Stimulated activated CD8-positive, alpha-beta memory T cell treated with anti-CD3 and anti-CD28 coated beads, Interleukin-7, amount 100 ng/mL, for 48 hours (primary cell): ENCODE measurements at places on chromosomes 12 and 14.

DNA sequence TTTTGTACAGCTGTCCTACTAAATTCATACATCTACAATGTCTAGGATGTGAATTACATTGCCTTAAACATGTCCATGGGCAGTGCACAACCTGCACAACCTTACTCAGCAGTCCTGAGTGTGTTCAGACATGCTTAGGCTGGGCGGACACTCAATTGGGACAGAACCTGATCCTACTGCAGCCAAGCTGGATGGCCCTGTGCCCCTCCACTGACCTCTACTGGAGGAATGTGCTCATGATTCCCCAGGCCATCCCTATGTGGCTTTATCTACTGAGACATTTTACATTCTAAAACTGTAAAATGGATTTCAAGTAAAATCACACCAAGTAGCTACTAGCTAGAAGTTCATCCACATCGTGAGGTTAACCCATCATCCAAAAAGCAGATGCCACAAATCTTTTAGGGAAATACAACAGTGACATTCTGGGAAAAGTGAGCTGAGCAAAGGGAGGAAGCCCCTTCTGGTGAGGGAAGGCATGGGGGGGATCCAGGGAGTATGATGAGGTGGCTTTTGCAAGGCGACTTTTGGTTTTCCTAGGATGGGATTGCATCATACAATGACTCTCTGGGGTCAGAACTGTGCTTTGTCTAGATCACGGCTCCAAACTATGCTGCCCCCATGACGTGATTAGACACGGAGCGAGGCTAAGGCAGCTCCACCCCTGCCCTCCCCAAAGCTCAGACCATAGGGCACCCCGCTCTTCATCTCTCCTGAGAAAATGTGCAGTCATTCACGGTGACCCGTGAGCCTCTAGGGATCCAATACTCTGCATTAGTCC lies 911.7 kb upstream of the TMEM132C start:
- no peak for DNase-seq

GRCh38 chr12:76852106-76852505 lies 26.7 kb downstream of the CSRP2 start:
- DNase-seq: no peak

- DNase-seq: no peak
These were observed 5.8 kb upstream of the DICER1 start for GRCh38 chr14:95163132-95163531.

DNA sequence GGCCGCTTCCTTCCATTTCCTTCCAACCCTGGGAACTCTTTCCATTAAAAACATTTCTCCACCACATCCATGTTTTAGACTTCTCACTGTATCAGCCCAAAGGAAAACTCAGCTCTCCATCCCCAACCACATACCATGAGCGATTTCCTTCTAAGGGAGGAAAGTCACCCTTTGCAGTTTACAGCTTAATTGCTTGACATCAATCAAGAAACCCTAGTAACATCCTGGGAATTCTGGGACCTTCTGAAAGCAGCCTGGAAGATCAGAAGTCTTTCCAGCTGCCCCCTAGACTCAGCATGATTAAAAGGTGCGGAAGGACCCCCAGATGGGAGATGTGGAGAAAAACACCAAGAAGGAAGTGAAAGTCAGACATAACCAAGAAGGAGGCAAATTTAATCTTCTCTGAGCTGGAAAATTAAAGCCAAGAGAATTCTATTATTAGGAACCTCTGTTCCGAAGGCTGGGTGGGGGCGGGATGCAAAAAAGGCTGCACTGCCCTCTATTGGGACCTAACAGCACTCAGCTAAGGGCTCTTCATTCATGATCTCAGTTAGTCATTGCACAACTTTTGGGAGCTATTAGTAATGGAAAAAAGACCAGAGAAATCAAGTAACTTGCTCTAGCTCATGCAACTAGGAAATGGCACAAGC lies 73.3 kb upstream of the PLXNC1 start:
- DNase-seq: no peak

DNA sequence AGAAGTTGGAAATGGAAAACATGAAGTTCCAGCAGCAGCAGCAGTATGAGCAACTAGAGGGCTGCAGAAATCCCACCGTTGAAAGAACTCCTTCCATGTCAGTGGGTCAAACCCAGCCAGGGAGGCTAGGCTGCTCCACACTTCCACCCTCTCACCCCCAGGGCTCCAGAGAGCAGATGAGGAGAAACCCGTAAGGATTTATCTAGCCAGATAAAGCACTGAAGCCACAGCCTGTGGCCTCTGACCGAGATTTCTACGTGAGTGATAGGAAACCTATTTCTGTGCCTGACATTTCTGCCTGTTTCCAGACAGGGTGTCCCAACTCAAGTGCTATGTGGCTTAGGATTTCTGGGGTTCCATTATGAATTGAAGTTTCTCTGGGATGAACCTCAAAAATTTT lies 100.0 kb upstream of the EEA1 start:
- DNase-seq: no peak

GRCh38 chr12:9669534-9669933 lies at the start of gene CLEC2D:
Gene CLEC2D (plus strand): TSS chr12:9669713. CDS start chr12:9669735, 22 bp downstream.
- DNase-seq: no peak

DNA sequence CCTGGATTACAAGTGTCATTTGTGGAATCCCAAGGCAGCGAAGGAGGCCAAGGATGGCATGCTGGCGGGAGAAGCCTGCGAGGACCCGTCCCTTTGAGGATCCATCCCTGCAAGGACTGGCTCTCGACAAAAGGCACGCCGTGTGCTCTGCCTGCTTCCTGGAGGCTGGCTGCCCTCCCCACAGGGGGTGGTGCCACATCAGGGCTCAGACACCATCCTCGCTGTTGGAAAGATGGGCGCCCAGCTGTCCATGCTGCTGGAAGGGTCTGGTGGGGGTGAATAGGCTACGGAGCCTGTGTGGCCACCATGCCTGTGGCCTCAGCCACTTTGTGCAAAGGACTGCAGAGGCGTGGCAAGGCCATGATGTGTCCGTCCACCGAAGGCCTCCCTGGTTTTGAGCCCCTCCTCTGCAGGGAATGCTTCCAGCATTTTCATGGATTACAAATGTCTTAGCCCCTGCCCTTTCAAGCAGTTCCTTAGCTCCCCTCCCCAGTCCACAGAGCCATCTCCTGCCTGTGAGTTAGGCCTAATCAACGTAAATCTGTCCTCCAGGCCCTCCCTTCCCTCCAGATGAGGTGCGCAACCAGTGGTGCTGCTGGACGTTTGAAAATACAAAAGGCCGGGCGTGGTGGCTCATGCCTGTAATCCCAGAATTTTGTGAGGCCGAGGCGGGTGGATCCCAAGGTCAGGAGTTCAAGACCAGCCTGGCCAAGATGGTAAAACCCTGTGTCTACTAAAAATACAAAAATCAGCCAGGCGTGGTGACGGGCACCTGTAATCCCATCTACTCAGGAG lies 22.1 kb downstream of the ZBTB42 start:
- DNase-seq: no peak

GRCh38 chr12:21757735-21758134 lies 16.8 kb downstream of the KCNJ8 start:
- no peak for DNase-seq
